ENCODE measurements at places on chromosomes 6 and 20.
A peak's percentile ranks its signal among the peaks of the same experiment; 100 is the strongest.

DNA sequence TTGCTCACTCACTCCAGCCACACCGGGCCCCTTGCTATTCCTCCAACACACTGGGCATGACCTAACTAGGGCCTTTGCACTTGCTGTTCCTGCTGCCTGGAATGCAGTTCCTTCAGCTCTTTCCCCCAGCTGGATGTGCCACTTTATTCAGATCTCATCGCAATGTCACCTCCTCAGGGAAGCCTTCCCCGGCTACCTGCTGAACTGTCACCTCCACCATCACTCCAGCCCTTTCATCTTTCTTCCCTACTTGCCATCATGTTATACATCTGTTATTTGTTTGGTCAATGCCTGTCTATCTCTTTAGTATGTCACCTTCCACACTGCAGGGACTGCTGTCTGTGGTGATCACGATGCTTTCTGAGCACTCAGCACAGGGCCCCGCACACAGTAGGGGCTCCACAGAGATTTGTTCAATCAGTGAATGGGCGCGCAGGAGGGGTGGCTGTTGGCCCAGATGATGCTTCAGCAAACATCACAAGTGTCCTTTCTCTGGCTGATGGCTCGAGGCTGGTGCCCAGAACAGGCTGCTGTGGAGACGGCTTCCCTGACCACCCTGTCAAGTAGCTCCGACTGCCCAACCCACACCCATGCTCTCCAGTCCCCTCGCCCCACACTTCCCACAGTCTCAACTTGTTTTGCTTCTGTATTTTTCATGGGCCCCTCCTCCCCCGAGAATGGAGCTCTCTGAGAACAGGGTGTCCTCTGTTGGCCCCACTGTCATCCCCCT is 31.8 kb downstream of the CEBPB start:
- no peak for DNase-seq

DNA sequence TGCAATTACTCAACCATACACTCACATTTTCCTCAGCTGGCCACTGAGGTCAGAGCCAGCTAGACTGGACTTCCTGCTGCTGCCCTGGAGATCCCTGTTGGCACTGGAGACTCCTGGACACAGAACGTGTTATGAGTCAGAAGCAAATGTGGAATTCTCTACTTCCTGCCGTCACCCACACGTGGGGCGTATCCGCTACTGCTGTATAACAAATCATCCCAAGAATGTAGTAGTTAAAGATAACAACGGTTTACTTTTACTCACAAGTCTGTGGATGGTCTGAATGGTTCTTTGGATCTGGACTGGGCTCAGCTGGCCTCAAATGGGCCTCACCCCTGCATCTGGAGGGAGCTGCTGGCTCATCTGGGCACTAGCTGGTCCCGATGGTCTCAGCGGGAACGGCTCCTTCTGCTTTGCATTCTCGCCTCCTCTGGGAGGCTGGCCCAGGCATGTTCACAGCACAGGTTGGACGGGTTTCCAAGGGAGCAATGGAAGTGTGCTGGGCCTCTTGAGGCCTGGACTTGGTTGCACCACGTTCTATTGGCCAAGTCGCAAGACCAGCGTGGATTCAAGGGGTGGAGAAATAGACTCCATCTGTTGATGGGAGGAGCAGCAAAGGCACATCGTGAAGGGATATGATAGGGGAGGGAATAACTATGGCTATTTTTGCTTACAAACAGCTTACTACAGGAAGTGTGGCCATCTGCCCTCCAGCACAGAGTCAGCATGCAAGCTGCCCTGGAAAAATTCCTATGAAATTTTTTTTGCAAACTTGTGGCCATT is 118.5 kb downstream of the SNX5 start:
- DNase-seq, result no peak

DNA sequence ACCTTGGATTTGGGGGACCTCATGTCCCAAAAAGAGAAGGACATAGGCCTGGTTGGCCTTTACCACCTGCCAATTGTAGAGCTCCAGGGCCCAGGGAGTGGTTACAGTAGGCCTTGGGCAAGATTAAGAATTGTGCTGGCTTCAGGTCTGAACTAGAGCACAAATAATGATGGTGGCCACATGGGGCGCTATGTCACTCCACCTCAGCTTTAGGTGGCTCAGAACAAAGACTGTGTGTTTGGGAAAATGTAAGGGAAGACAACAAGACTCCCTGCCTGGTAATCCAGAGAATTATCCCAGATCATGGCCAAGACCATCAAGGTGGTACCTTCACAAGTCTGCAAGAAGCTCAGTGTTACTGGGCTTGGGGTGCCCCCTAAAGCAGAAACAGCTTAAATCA is 224.9 kb upstream of the OPRM1 start:
- DNase-seq, result no peak

DNA sequence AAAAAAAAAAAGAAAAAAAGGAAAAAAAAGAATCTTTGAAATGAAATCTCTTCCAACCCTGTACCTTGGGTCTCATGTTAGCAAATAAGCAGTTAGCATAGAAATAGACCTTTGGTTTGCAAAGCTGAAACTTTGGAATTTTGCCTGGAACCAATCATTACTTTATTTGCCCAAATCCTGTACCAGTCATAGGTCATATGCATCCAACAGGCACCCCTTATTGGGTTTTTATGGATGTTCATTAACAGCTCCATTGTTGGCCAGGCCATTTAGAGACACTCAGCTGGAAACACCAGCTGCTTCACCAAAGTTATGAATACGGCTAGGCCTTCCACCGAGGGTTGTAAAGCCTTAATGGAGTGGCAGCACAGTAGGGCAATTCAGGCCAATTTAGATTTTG is 53.0 kb downstream of the ALDH8A1 start:
- no peak for DNase-seq

GRCh38 chr6:16236631-16237199 is 1.7 kb upstream of the GMPR start:
- DNase-seq, result no peak

GRCh38 chr6:35984701-35985100 is 39.7 kb downstream of the SLC26A8 start:
- DNase-seq, result no peak

- DNase-seq, result no peak
Measured at GRCh38 chr6:9612489-9612888, 802.4 kb downstream of the TFAP2A start.

GRCh38 chr6:112665815-112666214 is 318.7 kb downstream of the RFPL4B start:
- no peak for DNase-seq

DNA sequence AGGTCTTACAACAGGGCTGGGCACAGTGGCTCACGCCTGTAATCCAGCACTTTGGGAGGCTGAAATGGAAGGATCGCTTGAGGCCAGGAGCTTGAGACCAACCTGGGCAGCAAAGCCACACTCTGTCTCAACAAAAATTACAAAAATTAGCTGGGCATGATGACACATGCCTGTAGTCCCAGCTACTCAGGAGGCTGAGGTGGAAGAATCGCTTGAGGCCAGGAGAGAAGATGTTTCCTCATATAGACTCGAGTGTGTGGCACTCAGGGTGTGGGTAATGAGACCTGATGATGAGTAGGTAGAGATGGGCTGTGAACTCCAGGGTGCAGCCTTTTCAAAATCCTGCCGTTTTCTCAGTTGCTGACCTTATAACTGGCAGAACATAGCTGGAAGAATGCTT is 125.3 kb upstream of the FOXO3 start:
- DNase-seq, result no peak

DNA sequence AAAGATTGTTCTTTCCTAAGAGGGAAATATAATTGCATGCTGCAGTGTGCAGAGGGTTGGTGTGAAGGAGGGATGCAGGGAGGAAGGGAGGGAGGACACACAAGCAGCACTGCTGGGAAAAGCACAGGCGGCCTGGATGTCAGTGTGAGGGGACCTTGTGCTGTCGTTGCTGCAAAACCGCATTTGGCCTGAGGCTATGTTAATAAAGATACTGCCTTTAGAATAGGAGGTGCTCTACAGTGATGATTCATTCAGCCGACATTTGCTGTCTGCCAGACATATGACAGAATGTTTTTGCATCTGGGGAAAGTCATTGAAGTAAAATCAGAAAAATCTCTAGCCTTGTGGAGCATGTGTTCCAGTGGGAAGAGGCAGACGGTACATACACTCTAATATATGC is 50.5 kb upstream of the TRIM26 start:
- no peak for DNase-seq

GRCh38 chr20:24530131-24530680 is 60.8 kb downstream of the SYNDIG1 start:
- DNase-seq, result no peak

DNA sequence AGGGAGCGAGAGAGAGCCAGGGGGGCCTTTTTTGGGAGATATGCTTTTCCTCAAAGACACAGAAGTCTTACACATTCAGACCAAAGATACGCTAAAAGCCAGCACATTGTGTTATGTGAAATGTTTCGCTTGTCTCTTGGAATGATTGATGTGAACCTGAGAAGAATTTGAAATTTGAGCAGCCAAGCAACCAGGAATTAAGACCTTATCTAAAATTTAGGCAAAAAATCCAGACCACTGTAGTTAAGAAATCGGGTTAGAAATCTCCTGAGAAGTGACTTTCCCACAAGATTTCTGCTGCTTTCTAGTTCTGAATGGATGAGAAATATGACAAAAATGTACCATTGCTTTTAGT is 223.2 kb upstream of the GMDS start:
- no peak for DNase-seq

- DNase-seq, result no peak
Measured at GRCh38 chr6:104579310-104579863, 280.3 kb downstream of the HACE1 start.

DNA sequence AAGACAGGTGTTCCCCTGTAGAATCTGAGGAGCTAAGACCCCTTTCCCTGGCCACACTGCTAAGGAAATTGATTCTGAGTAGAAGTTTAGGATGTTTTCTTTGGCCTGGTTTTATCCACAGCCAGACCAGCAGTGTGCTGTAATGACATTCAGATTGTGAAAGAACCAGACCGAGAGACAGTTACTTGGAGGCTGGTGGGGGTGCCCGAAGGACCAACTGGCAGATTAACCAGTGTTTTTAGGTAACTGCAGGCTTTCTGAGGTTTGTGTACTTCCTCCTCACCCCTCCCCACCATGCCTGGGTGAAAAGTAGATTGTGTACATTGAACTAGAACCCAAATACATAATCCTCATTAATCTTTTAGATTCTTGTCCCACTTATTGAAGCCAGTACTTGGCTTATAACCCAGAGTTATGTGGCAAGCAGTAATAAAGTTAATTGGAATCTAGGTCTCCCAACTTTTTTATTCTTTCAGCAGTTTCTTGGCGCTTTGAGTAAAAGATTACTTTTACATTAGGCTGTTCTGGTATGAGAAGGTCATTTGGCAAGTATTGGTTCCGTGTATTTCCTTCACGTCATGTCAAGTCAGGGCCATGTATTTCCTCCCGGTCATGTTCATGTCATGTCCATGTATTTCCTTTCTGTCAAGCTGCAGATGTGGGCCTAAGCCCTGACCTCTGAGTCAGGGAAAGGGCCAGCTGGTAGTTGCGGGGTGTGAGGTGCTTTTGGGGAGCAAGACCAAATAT is 93.7 kb downstream of the TCP11 start:
- DNase-seq, result no peak

DNA sequence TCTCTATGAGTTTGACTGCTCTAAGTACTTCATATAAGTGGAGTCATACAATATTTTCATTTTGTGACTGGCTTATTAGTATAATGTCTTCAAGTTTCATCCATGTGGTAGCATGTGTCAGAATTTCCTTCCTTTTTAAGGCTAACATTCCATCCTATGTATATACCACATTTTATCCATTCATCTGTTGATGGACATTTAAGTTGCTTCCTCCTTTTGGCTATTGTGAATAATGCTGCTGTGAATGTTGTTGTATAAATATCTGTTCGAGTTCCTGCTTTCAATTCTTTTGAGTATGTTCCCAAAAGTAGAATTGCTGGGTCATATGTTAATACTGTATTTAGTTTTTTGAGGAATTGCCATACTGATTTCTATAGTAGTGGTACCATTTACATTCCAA is 79.5 kb downstream of the PTPRA start:
- DNase-seq, result no peak

- peak; percentile 13 for DNase-seq
Measured at GRCh38 chr20:52379723-52380336, 188.3 kb upstream of the ZFP64 start.

DNA sequence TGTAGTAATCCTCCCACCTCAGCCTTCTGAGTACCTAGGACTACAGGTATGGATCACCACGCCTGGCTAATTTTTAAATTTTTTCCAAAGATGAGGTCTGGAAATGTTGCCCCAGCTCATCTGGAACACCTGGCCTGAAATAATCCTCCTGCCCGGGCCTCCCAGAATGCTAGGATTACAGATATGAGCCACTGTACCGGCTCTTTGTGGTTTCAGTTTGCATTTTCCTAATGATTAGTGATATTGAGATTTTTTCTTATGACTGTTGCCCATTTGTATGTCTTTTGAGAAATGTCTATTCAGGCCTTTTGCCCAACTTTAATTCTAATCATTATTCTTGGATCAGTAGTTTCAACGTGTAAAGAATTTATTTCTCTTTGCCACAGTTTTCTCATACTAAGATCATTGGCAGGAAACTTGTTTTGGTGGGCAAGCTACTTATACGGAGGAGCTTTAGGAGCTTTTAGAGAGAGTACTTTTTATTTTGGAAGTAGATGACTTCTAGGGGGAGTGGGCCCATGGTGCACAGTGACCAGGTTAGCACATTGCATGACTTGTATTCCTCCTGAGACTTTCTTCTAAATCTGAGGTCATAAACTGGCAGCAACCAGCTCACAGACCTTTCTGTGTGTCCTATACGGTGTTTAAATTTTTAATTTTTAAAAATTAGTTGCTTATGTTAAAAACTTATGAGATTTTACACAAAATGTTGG is 62.3 kb downstream of the STK4 start:
- no peak for DNase-seq

DNA sequence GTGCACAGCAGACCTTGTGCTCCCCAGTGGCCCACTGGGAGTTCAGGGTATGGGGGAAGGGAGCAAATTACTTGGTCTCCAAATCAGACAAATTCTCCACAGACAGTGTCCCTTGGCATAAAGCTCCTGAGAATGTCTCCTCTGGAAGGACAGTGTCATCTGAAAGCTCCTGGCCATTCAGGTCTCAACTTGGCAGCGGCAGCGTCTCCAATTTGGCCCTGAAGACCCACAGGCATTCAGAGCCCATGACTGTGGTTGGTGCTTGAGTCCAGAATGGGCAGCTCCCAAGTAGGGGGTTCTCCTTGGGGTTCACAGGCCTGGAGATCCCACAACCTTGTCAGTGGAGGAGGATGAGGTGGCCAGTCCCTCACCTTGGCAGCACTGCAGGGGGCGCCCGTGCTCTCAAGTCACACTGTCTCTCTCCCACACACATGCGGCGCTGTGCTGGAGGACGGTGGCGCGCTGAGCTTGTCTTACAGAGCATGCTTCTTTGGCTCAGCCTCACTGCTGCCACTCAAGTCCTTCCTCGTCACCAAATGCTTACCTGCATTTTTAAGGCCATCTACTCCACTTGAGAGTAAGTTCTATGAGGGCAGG is 20.7 kb downstream of the DYNLRB1 start:
- DNase-seq, result peak; percentile 27

DNA sequence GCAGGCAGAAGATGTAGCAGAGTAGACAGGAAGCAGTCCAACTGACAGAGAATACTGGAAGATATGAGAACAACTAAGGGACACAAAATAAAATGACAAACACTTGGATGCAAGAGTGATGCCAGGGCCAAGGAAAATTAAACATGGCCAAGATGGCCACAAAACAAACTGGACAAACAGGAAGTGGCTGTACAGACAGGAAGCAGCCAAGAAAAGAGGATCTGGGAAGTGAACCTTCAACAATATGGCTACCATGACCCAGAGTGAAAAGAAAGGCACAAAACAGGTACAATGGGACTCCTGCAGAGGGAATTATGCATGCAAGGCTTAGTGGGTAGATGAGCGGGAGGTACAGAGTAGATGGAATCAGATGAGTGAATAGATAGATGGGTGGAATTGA is 29.1 kb downstream of the HLA-DPB1 start:
- no peak for DNase-seq

GRCh38 chr6:45807311-45808041 is 208.2 kb downstream of the CLIC5 start:
- no peak for DNase-seq

Data from activated CD4-positive, alpha-beta T cell treated with anti-CD3 and anti-CD28 coated beads for 1 hour (primary cell).